Stimulated activated CD4-positive, alpha-beta T cell treated with anti-CD3 and anti-CD28 coated beads, Interleukin-4, amount 100 ng/mL, for 4 hours (primary cell): ENCODE measurements at places on chromosomes 13 and 19.

DNA sequence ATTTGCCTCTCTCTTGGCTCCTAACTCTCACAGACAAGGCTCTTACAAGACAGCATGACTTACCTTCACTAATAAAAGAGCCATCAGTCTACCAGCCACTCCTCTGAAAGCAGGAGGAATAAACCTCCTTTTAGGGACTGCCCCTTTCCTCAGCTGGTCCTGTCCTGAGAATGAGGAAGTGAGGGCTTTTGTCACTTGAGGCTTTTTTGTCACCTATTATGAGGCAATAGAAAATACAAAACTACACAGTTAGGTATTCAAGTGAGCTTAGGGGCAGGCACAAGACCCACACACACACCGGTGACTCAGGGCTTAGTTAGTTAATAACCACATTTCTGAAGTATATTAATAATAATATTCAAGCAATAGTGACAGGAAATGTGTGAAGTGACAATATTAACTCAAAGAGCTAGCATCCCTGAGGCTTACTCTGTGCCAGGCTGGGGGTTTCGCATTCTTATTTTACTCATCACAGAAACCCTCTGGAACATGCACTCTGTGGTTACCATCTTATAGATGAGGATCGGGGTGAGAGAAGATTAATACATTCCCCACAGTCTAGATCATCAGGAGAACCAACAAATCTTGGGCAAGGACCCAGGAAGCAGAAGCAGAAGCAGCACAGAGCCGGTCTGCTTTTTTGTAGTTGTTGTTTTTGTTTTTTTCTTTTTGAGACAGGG is 379.9 kb downstream of the LIG4 start:
- no peak for DNase-seq

GRCh38 chr13:92896842-92897241 is 329.8 kb upstream of the GPC6 start:
- DNase-seq = no peak

DNA sequence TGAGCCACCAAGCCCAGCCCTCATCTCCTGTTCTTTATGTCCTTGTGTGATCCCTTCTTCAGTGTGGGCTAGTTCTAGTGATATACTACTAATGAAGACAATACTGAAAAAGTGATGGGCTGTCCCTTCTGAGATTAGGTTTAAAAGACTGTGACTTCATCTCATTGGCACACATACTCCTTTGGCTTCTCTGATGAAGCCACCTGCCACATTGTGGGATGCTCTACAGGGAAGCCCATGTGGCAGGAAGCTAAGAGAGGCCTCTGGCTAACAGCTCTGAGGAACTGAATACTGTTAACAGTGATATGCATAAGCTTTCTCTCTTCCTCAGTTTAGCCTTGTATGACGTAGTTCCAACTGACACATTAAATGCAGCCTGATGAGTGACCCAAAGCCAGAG is 13.6 kb downstream of the CSNK1A1L start:
- no peak for DNase-seq

GRCh38 chr13:43579321-43579720 is 207.5 kb downstream of the ENOX1 start:
- no peak for DNase-seq

GRCh38 chr13:76759877-76760276 is 126.3 kb downstream of the KCTD12 start:
- no peak for DNase-seq
